ENCODE measurements at places on chromosomes 1 and 21. TPM values are rescaled to one million over a fixed set of nuclear protein-coding genes. Genes with fewer than 3 reads are reported as not detected.

The ZNF672 gene
- total RNA-seq: 24.0 TPM

The TP73 gene
- total RNA-seq: 0.14 TPM

The FBLIM1 gene
- total RNA-seq: 3.0 TPM

The RGL1 gene
- total RNA-seq: 58.8 TPM

The LRIF1 gene
- total RNA-seq: 17.3 TPM

All from dorsolateral prefrontal cortex (tissue), 122 donors.